ENCODE measurements at places on chromosomes 3 and 15. TPM values are rescaled to one million over a fixed set of nuclear protein-coding genes. Genes with fewer than 3 reads are reported as not detected.

The SLC12A8 gene
- total RNA-seq = 11.6 TPM

GRCh38 chr3:111923095-111923771, 55.6 kb upstream of the ABHD10 start:
- DNase-seq = no peak
- no peak overlapping the region for H3K27ac ChIP-seq
- no peaks in the 10 kb centered on the region for H3K27me3 ChIP-seq
- peaks cover 34% of the 10 kb centered on the region for H3K36me3 ChIP-seq

GRCh38 chr3:172646439-172647015, 64.3 kb downstream of the NCEH1 start:
- H3K27me3 ChIP-seq = no peaks in the 10 kb centered on the region
- peak overlapping the region; percentile 94 for H3K27ac ChIP-seq
- peak overlapping the region; percentile 28 for H3K4me3 ChIP-seq
- peak; percentile 40 for DNase-seq

GRCh38 chr3:16444344-16444743, 69.2 kb downstream of the RFTN1 start:
- no peaks in the 10 kb centered on the region for H3K36me3 ChIP-seq
- no peak for DNase-seq
- H3K4me3 ChIP-seq = no peak overlapping the region
- no peaks in the 10 kb centered on the region for H3K27me3 ChIP-seq
- no peak overlapping the region for H3K27ac ChIP-seq

DNA sequence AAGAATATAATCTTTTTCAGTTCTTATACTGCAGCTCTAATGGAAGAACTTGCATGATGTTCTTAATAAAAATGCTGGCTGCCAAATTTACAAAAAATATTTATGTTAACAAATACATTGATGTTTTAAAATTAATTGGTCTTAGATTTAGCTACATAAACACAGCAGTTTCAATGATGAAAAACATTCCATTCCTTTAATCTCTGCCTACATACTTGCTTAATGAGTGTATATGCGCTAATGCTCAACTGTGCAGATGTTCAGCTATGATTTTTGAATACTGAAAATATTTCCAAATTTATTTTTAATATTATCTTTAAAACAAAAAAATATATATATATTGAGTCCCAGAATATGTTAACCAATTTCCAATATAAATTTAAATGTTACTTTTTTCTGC, 867.4 kb downstream of the ROBO1 start:
- no peaks in the 10 kb centered on the region for H3K27me3 ChIP-seq
- no peaks in the 10 kb centered on the region for H3K36me3 ChIP-seq
- DNase-seq = no peak
- H3K4me3 ChIP-seq = no peak overlapping the region
- H3K4me1 ChIP-seq = peaks cover 10% of the 10 kb centered on the region

DNA sequence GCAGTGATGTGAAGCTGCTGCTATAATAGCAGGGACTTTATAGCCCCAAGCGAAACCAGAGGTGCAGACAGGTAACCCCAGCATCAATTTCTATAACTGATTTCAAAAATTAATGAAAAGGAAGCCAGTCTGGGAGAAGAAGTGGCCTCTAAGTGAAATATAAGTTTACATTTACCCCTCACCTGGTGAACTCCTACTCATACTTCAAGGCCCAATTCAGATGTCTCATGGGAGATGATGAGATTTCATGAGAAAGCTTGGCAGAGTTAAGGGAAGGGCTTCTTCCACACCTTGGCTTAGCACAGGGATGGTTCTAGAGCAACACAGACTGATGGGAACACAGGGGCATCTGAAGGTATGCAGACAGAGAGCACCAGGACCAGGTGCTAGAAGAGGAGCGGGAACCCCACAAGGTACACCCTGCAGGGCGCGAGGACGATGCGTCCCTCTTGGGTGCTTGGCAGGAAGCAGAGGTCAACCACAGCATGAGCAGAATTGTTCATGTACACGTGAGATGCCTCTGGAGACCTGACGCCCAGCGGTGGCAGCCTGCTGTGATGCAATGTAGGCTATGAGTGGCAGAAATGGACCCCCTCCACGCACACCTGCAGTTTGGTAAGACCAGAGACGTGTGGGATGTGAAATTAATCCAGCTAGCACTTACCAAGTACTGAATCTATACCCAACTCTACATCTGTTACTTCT, 102.9 kb downstream of the SRGAP3 start:
- peaks cover 30% of the 10 kb centered on the region for H3K36me3 ChIP-seq
- no peak overlapping the region for H3K27ac ChIP-seq
- no peaks in the 10 kb centered on the region for H3K27me3 ChIP-seq
- peaks cover 42% of the 10 kb centered on the region for H3K4me1 ChIP-seq
- H3K4me3 ChIP-seq = no peak overlapping the region

The ZIC1 gene
- total RNA-seq = not detected

The PRSS50 gene
- 4.8 TPM for total RNA-seq

The INSYN1 gene
- 12.7 TPM for total RNA-seq

DNA sequence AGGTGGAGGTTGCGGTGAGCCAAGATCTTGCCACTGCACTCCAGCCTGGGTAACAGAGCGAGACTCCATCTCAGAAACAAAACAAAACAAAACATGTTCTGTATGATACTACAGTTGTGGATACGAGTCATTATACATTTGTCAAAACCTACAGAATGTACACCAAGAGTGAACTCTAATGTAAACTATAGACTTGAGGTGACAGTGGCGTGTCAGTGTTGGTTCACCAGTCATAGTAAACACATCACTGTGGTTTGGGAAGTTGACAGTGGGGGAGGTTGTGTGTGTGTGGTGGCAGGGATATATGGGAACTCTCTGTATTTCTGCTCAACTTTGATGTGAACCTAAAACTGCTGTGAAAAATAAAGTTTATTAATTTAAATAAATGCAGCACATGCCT, 33.0 kb upstream of the GNB5 start:
- H3K4me1 ChIP-seq = no peaks in the 10 kb centered on the region
- DNase-seq = no peak
- H3K27me3 ChIP-seq = no peaks in the 10 kb centered on the region

GRCh38 chr15:65766422-65767263, 25.4 kb downstream of the DENND4A start:
- H3K4me3 ChIP-seq = no peak overlapping the region
- no peak for DNase-seq
- no peaks in the 10 kb centered on the region for H3K36me3 ChIP-seq
- H3K27ac ChIP-seq = no peak overlapping the region
- H3K4me1 ChIP-seq = peaks cover 2% of the 10 kb centered on the region

DNA sequence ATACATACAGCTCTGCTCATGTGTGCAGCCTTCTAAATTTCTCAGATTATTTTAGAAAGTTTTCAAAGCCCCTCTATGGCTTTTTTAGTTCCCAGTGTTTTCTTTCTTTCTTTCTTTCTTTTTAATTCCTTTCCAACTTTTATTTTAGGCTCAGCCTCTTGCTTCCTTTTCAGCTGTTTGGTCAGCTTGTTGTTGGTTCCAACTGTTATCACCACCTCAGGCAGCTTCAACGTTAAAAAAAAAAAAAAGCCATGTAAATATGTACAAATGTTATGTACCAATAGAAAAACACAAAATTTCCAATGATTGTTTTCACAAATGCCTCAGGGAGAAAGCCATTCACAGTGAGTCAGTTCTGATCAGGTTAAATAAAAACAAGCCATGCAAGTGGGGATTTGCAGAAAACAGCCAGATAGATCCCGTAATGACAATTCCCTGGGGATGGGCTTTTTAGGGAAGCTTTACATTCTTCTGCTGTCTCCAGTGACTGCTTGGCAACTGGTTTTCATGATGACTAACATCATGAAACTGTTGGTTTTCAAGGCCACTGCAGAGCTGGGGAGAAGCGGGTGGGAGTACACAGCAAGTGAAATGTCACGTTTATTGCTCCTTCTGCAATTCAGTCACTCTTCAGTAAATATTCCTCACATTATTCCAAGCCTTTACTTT, 908.4 kb downstream of the EPHA3 start:
- peak overlapping the region; percentile 56 for H3K27ac ChIP-seq
- H3K4me1 ChIP-seq = peaks cover 13% of the 10 kb centered on the region
- no peaks in the 10 kb centered on the region for H3K36me3 ChIP-seq
- no peak overlapping the region for H3K4me3 ChIP-seq
- H3K27me3 ChIP-seq = no peaks in the 10 kb centered on the region

DNA sequence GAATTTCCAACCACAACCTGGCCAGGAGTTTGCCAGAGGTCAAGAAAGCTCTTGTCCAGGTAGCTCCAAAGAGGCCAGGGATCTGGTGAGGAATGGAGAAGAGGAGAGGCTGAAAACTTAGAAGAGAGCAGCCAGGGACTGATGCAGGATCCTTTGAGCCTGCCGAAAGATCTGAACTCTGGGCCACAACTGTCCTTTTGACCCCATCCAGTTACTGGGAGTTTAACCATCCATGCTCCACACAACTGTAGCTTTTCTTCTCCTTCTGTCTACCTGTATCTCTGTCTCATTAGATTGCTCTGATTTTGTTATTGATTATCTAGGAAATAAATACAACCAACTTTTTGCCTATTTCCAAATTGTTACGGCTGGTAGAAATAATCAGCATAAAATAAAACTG, 36.7 kb downstream of the DAZL start:
- DNase-seq = no peak
- H3K27ac ChIP-seq = no peak overlapping the region
- peaks cover 5% of the 10 kb centered on the region for H3K27me3 ChIP-seq

GRCh38 chr3:53843195-53844177, 2.7 kb downstream of the CHDH start:
- peaks cover 29% of the 10 kb centered on the region for H3K27me3 ChIP-seq
- no peak overlapping the region for H3K4me3 ChIP-seq
- peaks cover 15% of the 10 kb centered on the region for H3K4me1 ChIP-seq
- no peak overlapping the region for H3K27ac ChIP-seq

DNA sequence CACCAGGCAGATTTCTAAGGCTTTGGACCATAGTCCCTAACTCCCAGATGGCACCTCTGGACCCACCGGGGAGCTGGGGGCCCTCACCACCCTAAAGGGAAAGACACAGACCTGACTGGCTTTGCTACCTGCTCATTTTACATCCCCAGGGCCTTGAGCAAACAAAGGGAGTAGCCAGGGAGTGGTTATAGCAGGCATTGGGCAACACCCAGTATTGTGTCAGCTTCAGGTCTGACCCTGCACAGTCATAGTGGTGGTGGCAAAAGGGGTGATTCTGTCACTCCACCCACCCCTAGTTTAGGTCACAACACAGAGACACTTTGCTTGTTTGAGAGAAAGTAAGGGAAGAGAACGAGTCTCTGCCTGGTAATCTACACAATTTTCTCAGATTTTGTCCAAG, 352.5 kb downstream of the DIPK2A start:
- H3K27ac ChIP-seq = no peak overlapping the region
- no peak overlapping the region for H3K4me3 ChIP-seq
- H3K27me3 ChIP-seq = no peaks in the 10 kb centered on the region
- peaks cover 8% of the 10 kb centered on the region for H3K36me3 ChIP-seq

DNA sequence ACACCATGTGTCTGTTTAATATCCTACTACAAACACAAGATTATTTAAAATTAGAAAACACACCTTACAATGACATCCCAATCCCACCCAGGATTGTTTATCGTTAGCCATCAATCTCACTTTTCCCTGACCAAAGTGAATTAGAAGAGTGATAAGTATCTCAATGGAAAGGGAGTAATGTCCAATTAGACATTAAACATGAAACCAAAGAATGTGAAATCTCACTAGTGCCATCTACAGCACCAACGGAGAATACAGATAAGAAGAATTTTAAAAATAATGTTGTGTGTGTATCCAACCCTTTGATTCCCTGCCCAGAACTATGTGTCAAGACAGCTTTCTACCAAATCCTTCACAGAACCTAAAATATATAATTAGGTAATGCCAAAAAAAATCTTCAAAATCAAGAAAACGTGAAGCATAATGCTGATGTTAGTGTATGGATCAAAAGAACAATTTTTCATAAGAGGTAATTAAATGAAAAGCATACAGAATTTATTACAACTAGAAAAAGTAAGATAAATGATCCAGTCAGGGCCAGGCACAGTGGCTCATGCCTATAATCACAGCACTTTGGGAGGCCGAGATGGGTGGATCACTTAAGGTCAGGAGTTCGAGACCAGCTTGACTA, 64.2 kb downstream of the SCAPER start:
- no peak for DNase-seq
- no peak overlapping the region for H3K4me3 ChIP-seq
- H3K36me3 ChIP-seq = peaks cover 16% of the 10 kb centered on the region
- H3K27ac ChIP-seq = no peak overlapping the region
- H3K27me3 ChIP-seq = no peaks in the 10 kb centered on the region

The GDPGP1 gene
- 8.4 TPM for total RNA-seq

- DNase-seq = no peak
- no peak overlapping the region for H3K4me3 ChIP-seq
- no peaks in the 10 kb centered on the region for H3K36me3 ChIP-seq
- no peak overlapping the region for H3K27ac ChIP-seq
- no peaks in the 10 kb centered on the region for H3K4me1 ChIP-seq
- H3K27me3 ChIP-seq = no peaks in the 10 kb centered on the region
Observed at GRCh38 chr3:171542976-171543375, 82.8 kb upstream of the TNIK start.

The RLBP1 gene
- total RNA-seq = not detected

GRCh38 chr15:40746916-40747418, 8.1 kb downstream of the RMDN3 start:
- no peak overlapping the region for H3K27ac ChIP-seq
- peaks cover 6% of the 10 kb centered on the region for H3K36me3 ChIP-seq
- no peaks in the 10 kb centered on the region for H3K27me3 ChIP-seq
- H3K4me3 ChIP-seq = no peak overlapping the region

DNA sequence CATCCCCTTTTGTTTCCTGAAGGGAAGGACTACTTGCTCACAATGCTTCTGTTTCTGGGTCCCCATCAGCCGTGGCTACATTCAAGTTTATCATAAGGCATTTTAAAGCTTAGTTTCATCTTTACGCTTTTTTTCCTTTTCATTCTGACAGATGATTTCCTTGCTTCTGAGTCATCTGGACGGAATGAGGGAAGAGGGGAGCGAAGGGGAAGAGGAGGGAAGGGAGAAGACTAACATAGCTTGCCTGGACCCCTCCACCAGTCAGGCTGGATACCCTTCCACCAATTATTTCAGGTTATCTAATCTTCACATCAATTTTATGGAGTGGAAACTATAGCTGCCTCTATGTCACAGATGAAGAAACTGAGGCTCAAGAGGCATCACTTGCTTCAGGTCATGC, 27.6 kb downstream of the FAM3D start:
- H3K4me1 ChIP-seq = no peaks in the 10 kb centered on the region
- DNase-seq = no peak
- H3K27me3 ChIP-seq = peaks cover 18% of the 10 kb centered on the region
- H3K4me3 ChIP-seq = no peak overlapping the region
- no peaks in the 10 kb centered on the region for H3K36me3 ChIP-seq

GRCh38 chr15:76340803-76341365, 4.3 kb downstream of the ISL2 start:
- peak overlapping the region; percentile 59 for H3K4me3 ChIP-seq
- no peaks in the 10 kb centered on the region for H3K36me3 ChIP-seq
- peak; percentile 45 for DNase-seq
- H3K27me3 ChIP-seq = peaks cover 93% of the 10 kb centered on the region
- H3K27ac ChIP-seq = no peak overlapping the region

The ARPP21 gene
- total RNA-seq = 0.67 TPM
